ENCODE measurements at places on chromosomes 12 and 14.

DNA sequence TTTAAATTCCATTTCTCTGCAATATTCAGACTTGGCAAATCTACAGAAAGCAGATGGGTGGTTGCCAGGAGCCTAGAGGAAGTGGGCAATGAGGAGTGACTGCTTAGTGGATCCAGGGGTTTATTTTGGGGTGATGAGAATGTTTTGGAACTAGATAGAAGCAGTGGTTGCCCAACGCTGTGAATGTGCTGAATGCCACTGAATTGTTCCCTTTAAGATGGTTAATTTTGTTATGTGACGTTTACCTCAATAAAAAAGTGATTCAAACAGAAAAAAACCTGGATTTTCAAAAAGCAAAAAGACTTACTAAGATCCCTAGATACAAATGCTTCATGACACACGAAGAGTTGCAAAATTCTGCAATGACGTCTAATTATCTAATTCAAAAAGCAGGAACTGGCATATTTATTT is 34.2 kb downstream of the DAO start:
- DNase-seq = no peak

- DNase-seq = no peak
Measured at GRCh38 chr12:70365398-70365647, 767 bp upstream of the KCNMB4 start.

DNA sequence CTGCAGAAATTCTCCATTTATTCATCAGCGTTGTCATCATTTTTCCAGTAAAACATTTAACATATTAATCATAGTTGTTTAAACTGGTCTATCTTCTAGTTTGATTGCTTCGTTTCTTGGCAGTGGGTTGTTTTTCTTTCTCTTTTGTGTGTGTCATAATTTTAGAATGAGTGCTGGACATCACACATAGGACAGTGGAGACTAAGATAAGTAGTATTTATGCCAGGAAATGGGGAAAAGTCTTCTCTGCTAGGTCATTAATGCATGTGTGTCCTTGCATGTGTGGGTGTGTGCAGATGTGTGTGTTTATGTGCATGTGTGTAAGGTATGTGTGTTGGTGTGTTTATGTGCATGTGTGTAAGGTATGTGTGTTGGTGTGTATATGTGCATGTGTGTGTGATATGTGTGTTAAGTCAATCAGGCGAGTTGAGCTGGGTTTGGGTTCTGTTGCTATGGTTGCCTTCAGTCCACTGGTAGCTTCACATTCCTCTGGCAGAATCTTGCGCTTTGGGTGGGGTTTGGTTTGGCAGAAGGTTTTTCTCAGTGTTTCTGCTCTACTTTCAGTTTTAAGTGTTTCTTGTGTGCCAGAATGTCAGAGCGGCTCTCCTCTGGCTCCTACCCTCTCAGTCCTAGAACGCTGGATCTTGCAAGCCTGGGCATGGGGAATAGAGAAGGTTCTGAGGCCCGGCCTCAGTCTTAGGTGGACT is 7.8 kb upstream of the ADGRD1 start:
- DNase-seq = no peak

DNA sequence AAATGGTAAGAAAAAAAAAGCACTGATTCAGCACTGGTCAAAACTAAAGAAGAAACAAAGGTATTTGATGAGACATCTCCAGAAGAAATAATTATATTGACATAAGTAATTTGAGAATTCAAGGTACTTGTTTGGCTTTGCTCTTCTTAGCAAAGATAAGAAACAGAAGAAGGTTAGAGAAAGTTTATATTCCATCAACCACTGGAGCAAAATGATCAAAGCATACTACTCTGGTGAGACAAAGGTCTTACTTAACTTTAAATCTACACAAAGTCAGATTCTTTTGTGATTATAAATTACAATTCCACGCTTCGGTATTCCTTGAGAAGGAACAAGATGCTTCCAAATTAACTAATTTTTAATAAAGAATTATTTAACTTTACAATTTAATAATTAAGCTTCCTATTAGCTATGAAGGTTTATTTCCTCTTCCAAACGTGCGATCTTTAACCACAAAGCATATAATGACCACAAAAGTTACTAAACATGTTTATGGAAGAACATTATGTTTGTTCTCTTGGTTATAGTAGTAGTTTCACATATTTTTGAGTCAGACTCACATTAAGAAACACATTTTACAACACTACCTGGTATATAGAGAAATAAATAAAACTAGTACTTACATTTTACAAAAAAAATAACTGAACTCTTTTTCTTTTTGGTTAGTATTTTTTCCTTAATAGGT is 53.4 kb downstream of the METTL25 start:
- DNase-seq = no peak

GRCh38 chr12:42145552-42146215 is 1.0 kb upstream of the GXYLT1 start:
- DNase-seq = no peak

DNA sequence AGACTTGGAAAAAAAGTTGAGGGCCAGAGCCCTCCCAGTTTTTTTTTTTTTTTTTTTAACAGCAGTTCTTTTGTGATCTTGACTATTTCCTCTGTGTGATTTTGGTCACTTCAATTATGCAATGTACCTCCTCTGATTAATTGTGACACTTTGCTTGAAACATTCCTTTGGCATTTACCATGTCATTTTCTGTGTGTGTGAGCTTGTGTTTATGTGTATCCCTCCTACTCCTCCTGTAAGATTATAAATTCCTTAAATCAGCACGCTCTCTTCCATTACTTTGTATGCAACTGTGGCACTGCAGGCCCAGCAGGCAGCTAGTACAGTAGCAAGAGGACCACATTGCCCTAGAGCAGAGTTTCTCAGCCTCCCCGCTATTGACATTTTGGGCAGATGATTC is 33.2 kb upstream of the GALNT16 start:
- no peak for DNase-seq

GRCh38 chr14:59339524-59340330 is 125.5 kb downstream of the GPR135 start:
- DNase-seq = no peak

- DNase-seq = no peak
Measured at GRCh38 chr12:5546616-5547015, 114.7 kb downstream of the NTF3 start.

DNA sequence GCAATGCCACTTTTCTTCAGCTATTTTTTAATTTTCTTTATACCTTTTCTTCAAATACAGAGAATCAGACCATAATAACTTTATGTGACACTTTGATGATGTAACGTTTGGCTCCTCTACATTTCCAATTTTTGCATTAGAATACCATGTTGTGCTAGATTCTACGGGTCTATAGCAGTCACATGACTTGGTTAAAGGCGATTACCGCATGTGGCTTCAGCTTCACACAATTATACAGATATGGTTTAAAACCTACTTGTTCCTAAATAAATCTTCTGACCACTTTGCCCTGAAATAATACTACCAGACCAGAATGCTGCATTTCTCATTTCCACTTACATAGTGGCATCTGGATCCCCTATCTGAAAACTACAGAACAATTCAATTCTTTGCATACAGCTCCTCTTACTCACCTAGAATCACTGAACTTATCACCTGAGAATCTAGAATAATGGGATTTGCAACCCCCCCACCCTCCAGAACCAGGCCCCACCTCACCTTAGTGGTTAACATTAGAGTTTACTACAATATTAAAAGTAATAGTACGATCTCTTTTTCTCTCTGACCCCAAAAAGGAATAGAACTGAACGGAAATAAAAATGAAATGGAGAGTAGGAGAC is 1.3 kb downstream of the MAX start:
- no peak for DNase-seq

GRCh38 chr12:123488539-123489230 is 30.7 kb downstream of the SNRNP35 start:
- DNase-seq = no peak

GRCh38 chr14:56081139-56081538 is 37.1 kb upstream of the PELI2 start:
- DNase-seq = no peak

- no peak for DNase-seq
Measured at GRCh38 chr12:62192903-62193250, 67.3 kb upstream of the USP15 start.

DNA sequence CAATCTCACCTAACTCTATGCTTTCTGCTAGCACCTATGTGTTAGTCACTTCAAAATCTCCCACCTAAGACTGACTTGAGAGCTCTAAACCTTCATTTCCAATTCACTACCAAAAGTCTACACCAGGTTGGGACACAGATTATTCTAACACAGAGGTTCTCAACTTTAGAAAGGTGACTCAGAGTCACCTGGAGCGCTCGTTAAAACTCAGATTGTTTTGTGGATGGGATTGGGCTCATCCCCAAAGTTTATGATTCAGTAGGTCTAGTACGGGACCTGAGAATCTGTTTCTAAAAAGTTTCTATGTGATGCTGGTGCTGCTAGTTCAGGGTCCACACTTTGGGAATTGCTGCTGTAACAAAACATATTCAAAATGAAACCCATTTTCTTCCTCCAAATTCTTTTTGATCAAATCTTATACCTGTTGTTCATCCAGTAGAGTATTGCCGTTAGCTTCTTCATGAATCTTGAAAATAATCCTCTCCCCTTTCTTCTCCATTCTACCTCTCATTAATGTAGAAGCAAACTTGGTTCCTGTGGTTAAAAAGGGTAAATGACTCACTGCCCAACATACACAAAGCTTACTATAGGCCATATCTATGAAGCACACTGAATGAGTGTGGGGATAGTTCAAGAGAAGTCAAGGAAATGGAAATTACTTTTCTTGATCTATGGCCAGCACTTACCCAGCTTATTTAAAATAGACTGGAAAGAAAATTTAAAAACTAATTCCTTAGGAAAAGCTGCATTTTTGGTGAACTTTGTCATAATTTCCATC is 206.7 kb downstream of the KIF21A start:
- DNase-seq = no peak

DNA sequence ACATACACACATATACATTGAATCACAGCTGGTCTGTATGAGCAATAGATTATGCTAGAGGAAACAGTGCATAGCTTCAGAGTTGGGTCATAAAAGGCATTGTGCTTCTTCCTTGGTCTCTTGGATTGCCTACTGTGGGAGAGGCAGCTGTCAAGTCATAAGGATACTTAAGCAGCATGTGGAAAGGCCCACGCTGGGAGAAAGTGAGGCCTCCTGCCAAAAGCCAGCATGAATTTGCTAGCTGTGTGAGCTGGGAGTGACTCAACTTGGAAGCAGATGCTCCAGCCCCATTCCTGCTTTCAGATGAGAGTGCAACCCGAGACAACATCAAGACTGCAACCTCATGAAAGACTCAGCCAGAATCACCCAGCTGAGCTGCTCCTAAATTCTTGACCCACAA is 311.9 kb upstream of the TBX3 start:
- DNase-seq = no peak

GRCh38 chr12:106106892-106107291 is 31.9 kb downstream of the NUAK1 start:
- DNase-seq = no peak

DNA sequence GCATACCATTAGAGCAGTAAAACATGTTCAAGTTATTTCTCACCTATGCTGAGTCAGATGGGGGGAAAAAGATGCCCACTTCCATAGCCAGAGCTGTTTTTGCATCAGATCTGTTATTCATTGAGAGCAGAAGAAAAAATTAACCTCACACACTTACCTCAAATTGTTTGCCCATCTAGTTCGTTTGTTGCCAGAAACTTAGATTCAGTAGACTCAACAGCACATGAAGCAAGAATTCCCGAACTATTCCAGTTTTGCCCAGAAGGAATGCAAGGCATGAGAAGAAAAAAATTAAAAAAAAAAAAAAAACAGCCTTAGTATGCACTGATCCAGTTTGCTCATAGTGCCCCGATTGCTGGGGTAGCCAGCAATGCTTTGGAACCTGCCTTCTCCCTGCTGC is 12.4 kb upstream of the DPF3 start:
- DNase-seq = no peak

DNA sequence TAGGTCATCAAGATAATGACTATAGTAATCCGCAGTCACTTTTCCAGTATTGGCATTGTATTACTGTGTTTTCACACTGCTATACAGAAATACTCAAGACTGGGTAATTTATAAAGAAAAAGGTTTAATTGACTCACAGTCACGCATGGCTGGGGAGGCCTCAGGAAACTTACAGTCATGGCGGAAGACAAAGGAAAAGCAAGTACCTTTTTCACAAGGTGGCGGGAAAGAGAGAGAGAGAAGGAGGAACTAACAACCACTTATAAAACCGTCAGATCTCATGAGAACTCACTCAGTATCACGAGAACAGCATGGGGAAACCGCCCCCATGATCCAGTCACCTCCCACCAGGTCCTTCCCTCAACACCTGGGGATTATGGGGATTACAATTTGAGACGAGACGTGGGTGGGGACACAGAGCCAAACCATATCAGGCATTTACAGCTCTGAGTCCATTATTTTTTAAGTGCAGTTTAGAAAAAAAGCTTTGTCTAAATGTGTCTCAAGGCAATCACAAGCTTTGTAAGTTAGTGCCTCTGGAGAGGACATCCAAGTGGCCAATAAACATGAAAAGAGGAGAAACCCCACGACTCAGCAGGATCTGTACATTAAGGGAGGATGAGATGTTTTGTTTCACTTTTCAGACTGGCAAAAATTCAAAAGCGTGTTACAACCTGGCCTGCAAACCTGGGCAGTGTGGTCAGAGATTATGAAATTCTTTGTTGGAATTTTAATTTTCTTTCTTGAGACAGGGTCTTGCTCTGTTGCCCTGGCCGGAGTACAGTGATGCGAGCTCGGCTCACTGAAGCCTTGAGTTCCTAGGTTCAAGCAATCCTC is 82.0 kb downstream of the DNAH10 start:
- DNase-seq = no peak

- no peak for DNase-seq
Measured at GRCh38 chr14:70696026-70696425, 54.3 kb downstream of the TTC9 start.

GRCh38 chr12:102549691-102550090 is 69.3 kb upstream of the IGF1 start:
- DNase-seq = no peak

Measured in cortex of kidney (tissue), 1 donor.